ENCODE measurements at places on chromosomes 12 and 14.
A peak's percentile ranks its signal among the peaks of the same experiment; 100 is the strongest.

GRCh38 chr12:106974511-106974910, 12.4 kb downstream of the MTERF2 start:
- DNase-seq: no peak

- DNase-seq: no peak
Measured at GRCh38 chr12:12684375-12685106, 11.4 kb downstream of the GPR19 start.

DNA sequence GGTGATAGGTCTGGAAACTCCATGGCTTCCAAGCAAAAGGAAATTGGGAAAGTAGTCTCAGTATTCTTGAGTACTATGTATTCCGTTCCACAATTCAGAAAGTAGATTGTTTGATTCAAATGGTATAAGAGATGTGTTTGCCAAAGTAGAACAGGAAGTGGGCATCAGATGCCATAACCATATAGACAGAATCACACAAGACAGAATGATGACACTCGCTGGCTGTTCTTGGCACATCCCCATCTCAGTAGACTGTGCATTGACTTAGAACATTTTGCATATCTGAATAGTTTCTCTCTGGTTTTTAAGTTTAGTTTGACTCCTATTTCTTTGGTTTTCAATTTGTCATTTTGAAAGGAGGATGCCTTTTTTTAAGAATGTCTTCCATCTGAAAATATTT, 221.1 kb upstream of the RGS6 start:
- DNase-seq: no peak

- peak; percentile 23 for DNase-seq
Measured at GRCh38 chr12:2248087-2248900, 195.5 kb downstream of the CACNA1C start.

GRCh38 chr12:7806863-7807487, 17.8 kb downstream of the NANOG start:
- peak; percentile 37 for DNase-seq

GRCh38 chr12:2319737-2320506, 267.1 kb downstream of the CACNA1C start:
- DNase-seq: no peak

DNA sequence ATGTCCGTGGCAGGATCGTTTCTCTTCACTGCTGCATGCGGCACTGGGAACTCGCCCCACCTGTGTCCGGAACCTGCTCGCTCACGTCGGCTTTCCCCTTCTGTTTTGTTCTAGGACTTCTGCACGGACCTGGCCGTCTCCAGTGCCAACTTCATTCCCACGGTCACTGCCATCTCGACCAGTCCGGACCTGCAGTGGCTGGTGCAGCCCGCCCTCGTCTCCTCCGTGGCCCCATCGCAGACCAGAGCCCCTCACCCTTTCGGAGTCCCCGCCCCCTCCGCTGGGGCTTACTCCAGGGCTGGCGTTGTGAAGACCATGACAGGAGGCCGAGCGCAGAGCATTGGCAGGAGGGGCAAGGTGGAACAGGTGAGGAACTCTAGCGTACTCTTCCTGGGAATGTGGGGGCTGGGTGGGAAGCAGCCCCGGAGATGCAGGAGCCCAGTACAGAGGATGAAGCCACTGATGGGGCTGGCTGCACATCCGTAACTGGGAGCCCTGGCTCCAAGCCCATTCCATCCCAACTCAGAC, 1.2 kb downstream of the FOS start:
- DNase-seq: no peak

DNA sequence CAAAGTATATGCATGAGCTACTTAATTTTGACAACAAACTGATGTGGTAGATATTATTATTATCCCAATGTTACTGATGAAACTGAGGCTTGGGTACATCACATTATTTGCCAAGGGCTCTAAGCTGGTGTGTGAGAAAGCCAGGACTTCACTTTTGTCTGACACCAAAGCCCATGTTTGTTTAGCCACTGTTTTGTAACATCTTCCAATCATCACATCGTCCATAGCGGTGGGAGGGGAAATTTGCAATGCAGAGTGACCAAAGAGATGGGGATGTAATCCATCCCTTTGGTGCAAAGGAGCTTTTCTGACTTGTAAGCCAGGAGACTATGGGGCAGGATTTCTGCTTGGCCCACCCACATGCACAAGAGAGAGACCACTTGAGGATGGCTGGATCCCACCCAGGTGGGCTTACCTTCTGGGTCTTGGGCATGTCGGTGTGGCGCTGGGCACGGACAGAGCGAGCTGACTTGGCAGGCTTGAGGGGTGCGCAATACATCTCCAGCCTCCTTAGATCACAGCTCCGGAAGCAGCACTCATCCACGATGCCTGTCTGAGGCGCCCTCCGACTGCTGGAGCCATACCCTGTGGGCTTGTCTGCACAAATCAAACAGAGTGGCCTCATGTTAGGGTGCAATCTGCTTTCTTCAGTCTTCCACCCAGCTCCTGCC, 61.1 kb downstream of the IGF1 start:
- no peak for DNase-seq

Data from LNCaP clone FGC (cell line).